A549 treated with CORT108297 at 1 μM for 4 hours (cell line): ENCODE measurements at places on chromosomes 6 and 20. TPM values are rescaled to one million over a fixed set of nuclear protein-coding genes. Genes with fewer than 3 reads are reported as not detected.

PHACTR1 gene
- total RNA-seq, result 0.04 to 0.08 TPM in 2 of 5 replicates, not detected in the others

C6orf52 gene
- total RNA-seq, result 1.1 to 2.2 TPM (median 1.4 TPM) in 5 replicates

CCM2L gene
- total RNA-seq, result 0.33 to 0.68 TPM (median 0.55 TPM) in 5 replicates

TGM3 gene
- 0.03 TPM in 3 of 5 replicates, not detected in the others for total RNA-seq

PACRG gene
- 0.12 TPM in 1 of 5 replicates, not detected in the others for total RNA-seq

GRM1 gene
- total RNA-seq, result 0.02 to 0.06 TPM (median 0.03 TPM) in 3 of 5 replicates, not detected in the others

TMEM200A gene
- total RNA-seq, result 0.03 to 0.05 TPM (median 0.05 TPM) in 4 of 5 replicates, not detected in the other

RUNX2 gene
- total RNA-seq, result 1.2 to 1.3 TPM (median 1.3 TPM) in 5 replicates

SNAP91 gene
- total RNA-seq, result 0.17 to 0.25 TPM (median 0.21 TPM) in 5 replicates

RBBP8NL gene
- total RNA-seq, result 0.15 to 0.24 TPM (median 0.20 TPM) in 5 replicates

HLA-DRB1 gene
- not detected in 5 replicates for total RNA-seq

C6orf15 gene
- total RNA-seq, result not detected in 5 replicates
